ENCODE measurements at places on chromosomes 4 and X.

DNA sequence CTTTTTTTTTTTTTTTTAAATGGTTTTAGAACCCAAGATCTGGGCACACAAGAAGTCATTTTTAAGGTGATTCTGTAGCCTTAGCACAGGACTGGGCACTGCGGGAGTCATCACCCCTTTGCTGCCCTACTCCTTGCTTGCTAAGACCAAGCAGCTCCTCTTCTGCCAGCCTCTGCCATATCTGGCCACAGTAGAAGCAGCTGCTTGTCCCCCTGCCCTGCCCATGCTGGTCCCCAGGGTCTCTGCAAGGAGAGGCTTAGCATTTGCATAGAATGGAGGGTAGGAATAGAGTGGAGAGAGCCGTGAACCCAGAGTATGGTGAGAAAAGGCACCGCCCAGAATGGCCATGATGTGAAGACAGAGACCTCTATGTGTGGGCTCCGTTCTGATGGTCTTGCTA is 109.3 kb downstream of the ADRA2C start:
- no peak for DNase-seq

GRCh38 chr4:7103607-7104365 is 35.9 kb upstream of the GRPEL1 start:
- peak; percentile 76 for DNase-seq

GRCh38 chr4:114659386-114660008 is 60.9 kb downstream of the UGT8 start:
- DNase-seq: peak; percentile 54

GRCh38 chr4:112296949-112297880 is at the start of gene ALPK1:
TSS of gene ALPK1 (plus strand) at chr4:112297369.
- DNase-seq: peak; percentile 31

DNA sequence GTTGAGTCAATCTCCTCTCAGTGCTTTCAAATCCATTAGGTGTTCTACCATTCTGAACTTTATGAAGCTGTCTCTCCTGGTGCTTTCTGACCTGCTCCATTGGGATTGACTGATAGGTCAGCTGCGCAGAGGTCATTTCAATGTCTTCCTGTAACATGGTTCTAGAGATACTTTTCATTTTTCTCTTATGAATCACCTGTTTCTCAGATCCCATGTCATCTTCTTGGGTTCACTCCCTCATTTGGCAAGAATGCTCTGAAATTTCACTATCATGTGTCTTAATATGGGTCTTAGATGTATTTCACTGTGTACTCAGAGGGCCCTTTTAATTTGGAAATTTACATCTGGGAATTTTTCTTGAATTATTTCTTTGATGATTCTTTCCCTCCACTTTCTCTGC is 13.8 kb upstream of the PGM2 start:
- DNase-seq: no peak

GRCh38 chr4:145881576-145881975 is 57.0 kb downstream of the ZNF827 start:
- DNase-seq: no peak

GRCh38 chr4:108849611-108850168 is 86.8 kb upstream of the ETNPPL start:
- DNase-seq: no peak

GRCh38 chr4:75997081-75997480 is 6.3 kb upstream of the SDAD1 start:
- no peak for DNase-seq

- DNase-seq: no peak
Observed at GRCh38 chr4:6610856-6611430, 29.5 kb upstream of the MRFAP1 start.

- DNase-seq: no peak
Observed at GRCh38 chr4:128880662-128881061, 71.2 kb downstream of the JADE1 start.

GRCh38 chrX:83022020-83022419 is 486.1 kb upstream of the POU3F4 start:
- no peak for DNase-seq

DNA sequence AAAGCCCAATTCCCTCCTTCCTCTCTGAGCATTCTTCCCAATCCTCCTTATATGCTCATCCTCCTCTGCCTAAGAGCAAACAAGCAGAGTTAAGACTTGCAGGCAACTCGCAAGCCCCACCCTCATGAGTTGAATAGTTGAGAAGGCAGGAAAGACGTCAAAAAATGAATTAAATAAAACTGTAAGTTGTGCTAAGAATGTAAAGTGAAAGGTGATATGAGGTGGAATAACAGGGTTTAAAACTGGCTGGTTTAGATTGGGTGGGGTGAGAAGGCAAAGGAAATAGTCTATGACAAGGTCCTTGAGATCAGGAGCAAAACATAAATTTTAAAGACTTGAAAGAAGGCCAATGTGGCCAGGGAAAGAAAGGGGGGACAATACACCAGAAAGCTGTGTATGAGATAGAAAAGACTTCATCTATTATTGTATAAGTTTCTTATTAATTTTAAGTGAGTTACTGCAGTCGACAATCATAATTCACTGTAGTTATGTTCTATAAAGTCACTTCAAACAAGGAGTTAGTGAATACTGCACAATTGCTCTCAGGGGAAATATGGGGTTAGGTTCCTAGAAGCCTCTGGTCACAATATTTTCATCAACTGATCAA is 124.9 kb downstream of the RELL1 start:
- no peak for DNase-seq

DNA sequence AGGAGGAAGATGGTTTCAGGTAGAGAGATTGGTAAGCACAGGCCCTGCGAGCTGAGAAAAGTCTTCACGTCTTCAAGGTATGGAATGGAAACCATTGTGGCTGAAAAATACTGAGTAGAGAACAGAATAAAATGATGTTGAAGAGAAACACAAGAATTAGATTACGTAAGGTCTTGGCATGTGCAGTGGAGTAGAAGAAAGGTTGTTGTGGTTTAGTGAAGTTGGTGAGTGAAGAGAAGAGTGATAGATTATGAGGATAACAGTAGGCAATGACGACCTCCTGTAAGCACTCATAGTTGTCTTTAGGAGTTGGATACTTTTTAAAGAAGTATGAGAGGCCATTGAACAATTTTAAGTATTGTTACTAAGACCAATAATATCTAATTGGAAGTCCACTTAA is 642.6 kb downstream of the PCDH7 start:
- DNase-seq: no peak
